IMR-90 (cell line): ENCODE measurements at places on chromosomes 6 and 20. TPM values are rescaled to one million over a fixed set of nuclear protein-coding genes. Genes with fewer than 3 reads are reported as not detected.

Gene GSTA3
- total RNA-seq = not detected in 2 replicates

Gene C20orf144
- under 0.01 TPM in 2 replicates for total RNA-seq

Gene BMP5
- under 0.01 TPM in 2 replicates for total RNA-seq

Gene CLPSL2
- total RNA-seq = not detected in 2 replicates

Gene TP53TG5
- total RNA-seq = not detected in 2 replicates

Gene SYNGAP1
- total RNA-seq = 1.4 TPM in 2 replicates

Gene TSPYL1
- total RNA-seq = 111 and 121 TPM in 2 replicates

Gene SLC22A16
- total RNA-seq = not detected in 2 replicates

Gene OR2J3
- not detected in 2 replicates for total RNA-seq

Gene TFAP2B
- not detected in 2 replicates for total RNA-seq

Gene CST1
- total RNA-seq = not detected in 2 replicates
